ENCODE measurements at places on chromosomes 7 and 10. TPM values are rescaled to one million over a fixed set of nuclear protein-coding genes. Genes with fewer than 3 reads are reported as not detected.

The TMEM196 gene
- total RNA-seq = not detected

The SFTPA1 gene
- not detected for total RNA-seq

The THSD7A gene
- not detected for total RNA-seq

The CFAP43 gene
- total RNA-seq = not detected

The PAPSS2 gene
- 0.07 TPM for total RNA-seq

The C1GALT1 gene
- total RNA-seq = 41.4 TPM

The EGR2 gene
- 268 TPM for total RNA-seq

The NME8 gene
- total RNA-seq = not detected

The MLXIPL gene
- total RNA-seq = not detected

The PRSS37 gene
- not detected for total RNA-seq

The CHPF2 gene
- 45.6 TPM for total RNA-seq

The PPP1R17 gene
- total RNA-seq = not detected

The AEBP1 gene
- total RNA-seq = 17.0 TPM

The MMP21 gene
- total RNA-seq = not detected

The PRPS1L1 gene
- not detected for total RNA-seq

The GIMAP6 gene
- total RNA-seq = 38.7 TPM

The CPA1 gene
- total RNA-seq = not detected

The CH25H gene
- total RNA-seq = not detected

The FANK1 gene
- total RNA-seq = not detected

The UCN3 gene
- not detected for total RNA-seq

The GIMAP7 gene
- 46.9 TPM for total RNA-seq

The AKR1C4 gene
- not detected for total RNA-seq

The EN2 gene
- not detected for total RNA-seq

The TMEM178B gene
- 3.7 TPM for total RNA-seq

The TRPV6 gene
- not detected for total RNA-seq

The PAX2 gene
- total RNA-seq = not detected

The NPY4R gene
- total RNA-seq = not detected

The KLHL7 gene
- total RNA-seq = 19.7 TPM

The LMOD2 gene
- total RNA-seq = not detected

The RAMP3 gene
- not detected for total RNA-seq

The SEMA3D gene
- total RNA-seq = 0.60 TPM

The WDFY4 gene
- 0.08 TPM for total RNA-seq

The SDK1 gene
- 0.15 TPM for total RNA-seq

The GHRHR gene
- total RNA-seq = not detected

The OPN4 gene
- total RNA-seq = not detected

The CUBN gene
- total RNA-seq = 0.05 TPM

The CPA2 gene
- total RNA-seq = not detected

The OR2A12 gene
- total RNA-seq = not detected

The KNDC1 gene
- total RNA-seq = 0.54 TPM

The KCNMA1 gene
- total RNA-seq = not detected

The STEAP1 gene
- total RNA-seq = 3.3 TPM

The ADRA2A gene
- total RNA-seq = not detected

The ADRB1 gene
- total RNA-seq = not detected

The PDK4 gene
- not detected for total RNA-seq

The STEAP2 gene
- not detected for total RNA-seq

Data from activated T-helper 1 cell treated with anti-CD3 and anti-CD28 coated beads, Interleukin-12 subunit alpha, Interleukin-12 subunit beta, Interleukin-2, Interleukin-4 antibody, amounts not matched to agents 30 ng/mL and 10 ng/mL and 1 ng/mL, durations not matched to agents 14 hours and 24 hours and 36 hours (primary cell).